HTR-8/SVneo (cell line): ENCODE measurements at places on chromosomes 2 and 18.

- DNase-seq = no peak
These were observed 396.0 kb upstream of the ATP5MC3 start for GRCh38 chr2:175577368-175577970.

DNA sequence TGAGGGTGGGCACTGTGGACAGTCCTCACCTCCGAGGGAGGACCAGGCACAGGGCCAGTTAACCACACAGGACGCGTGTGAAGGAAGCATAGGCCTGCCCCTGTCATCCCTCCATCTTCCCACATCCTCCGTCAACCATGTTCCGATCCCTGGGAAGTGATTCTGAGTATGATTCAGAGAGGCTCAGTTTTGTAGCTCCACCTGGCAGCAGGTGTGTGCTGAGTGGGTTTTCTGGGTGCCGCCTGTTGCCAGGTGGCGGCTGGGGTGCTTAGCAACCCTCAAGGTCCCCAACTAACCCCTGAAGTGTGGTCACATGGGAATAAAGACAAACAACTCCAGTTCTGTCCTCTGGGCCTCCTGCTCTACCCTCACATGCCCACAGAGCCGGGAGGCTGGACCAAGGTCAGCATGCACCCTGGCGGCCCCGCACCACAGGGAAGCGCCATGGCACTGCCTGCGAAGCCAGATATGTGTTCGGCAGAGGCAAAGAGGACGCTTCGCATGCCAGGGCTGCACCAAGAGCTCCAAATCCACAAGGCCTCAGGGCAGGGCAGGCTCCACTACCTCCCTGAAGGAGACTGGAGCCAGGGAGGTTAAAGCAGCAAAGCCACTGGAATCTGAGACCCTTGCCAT lies 60.0 kb downstream of the ADCY3 start:
- DNase-seq = no peak

DNA sequence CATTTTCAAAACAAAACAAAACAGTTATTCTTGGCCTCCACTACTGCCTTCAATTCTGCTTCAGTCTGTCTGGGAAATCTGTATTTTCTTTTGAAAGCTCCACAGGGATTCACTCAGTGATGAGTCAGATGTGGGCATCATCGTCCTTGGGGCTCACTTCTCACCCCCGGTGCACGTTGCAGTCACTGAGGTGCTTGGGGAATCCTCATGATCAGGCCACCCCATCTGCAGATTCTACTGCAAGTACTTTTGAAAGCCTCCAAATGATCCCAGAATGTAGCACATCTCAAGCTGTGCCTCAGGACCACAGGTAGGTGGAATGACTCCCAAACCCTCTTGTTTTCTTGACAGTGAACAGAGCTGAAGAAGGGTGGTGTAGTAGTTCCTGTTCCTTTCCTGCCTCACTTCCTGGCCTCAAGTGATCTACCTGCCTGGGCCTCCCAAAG lies 34.3 kb downstream of the LPIN2 start:
- DNase-seq = peak; percentile 25

DNA sequence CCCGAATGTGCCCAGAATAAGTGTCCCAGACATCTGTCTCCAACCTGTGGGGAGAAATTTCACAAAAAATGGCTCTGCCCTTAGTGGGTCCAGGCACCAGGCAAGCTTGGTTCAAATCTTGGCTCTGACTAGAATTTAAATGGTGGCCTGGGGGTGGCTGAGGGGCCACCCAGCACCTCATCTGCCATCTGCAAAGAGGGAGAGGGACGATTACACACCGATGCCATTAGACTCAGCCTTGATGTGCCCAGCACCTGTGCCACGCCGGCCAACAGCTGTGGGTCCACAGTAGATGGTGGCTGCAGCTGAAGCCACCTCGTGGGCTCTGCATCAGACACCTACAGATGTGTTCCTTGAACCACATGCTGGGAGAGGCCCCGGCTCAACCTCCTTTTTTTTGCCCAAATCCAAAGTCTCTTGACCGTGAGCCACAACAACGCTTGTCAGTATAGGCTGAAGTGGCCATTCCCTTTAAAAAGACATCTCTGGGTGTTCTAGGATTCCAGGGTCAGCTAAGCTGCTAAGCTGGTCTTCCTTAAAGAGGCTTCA lies 222.0 kb upstream of the RAB6C start:
- no peak for DNase-seq

GRCh38 chr2:47558116-47558767 lies 155.3 kb downstream of the MSH2 start:
- DNase-seq = no peak

DNA sequence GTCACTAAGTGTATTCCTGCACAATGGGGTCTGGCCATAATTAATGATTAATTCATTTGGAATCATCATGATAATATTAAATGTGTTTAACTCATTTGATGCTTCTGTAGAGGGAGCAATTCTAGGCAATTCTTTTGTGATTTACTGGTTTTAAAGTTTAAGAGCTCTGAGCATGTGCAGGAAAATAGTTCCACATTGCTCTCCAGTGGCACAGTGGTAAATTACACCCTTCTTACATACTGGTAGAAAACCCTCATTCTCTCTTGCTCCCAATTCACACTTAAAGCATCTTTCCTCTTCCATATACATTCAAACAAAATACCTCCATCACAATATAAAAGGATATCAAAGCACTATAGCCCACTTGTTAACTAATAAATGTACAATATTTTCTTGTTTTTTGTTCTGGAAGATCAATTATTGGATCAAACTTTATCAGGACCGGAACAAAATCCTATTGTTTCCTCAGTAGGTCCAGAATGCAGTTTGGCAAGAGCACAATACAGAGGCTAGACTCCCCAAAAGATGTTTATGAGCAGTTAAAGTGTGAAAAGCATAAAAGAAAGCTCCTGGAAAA lies 844.3 kb downstream of the MBD2 start:
- DNase-seq = no peak

- DNase-seq = no peak
These were observed 232.1 kb upstream of the TRIB2 start for GRCh38 chr2:12484536-12485115.

DNA sequence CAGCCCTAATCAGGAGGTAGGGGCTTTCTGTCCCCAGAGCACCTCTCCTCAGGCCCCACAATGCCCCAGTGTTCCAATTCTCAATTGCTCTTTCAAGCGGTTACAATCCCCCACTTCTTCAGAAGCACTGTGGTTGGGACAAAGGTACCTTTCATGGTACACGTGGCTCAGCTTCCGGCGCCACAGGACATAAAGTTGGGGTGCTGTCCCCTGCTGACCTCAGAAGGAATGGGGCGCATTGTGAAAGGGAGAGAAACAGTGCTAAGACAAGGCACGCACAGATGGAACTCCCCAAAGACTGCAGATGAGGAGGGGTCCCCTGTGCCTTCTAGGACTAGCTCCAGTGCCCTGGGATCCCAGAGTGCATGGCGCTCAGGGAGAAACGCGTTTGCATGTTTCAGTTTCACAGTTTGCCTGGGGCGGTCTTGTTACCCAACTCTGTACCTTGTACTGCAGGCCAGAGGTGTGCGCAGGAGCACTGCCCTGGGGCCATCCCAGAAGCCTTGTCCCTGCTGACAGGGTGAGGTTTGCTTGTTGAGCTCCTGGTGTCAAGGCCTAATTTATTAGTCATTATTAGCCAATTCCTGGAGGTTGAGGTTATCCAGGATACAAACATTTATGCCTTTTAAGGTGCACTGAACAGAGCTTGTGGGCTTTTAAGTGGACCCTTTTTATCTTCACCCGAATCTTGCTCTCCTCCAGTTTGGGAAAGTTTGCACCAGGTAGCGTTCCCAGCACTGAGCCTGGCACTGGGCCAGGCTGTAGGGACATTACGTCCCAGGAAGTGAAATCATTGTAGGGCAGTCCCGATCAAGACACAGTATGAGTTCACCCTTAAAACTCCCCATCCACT lies 7.6 kb downstream of the CNDP1 start:
- DNase-seq = no peak

GRCh38 chr2:200625958-200626363 lies 40.1 kb downstream of the AOX1 start:
- no peak for DNase-seq

DNA sequence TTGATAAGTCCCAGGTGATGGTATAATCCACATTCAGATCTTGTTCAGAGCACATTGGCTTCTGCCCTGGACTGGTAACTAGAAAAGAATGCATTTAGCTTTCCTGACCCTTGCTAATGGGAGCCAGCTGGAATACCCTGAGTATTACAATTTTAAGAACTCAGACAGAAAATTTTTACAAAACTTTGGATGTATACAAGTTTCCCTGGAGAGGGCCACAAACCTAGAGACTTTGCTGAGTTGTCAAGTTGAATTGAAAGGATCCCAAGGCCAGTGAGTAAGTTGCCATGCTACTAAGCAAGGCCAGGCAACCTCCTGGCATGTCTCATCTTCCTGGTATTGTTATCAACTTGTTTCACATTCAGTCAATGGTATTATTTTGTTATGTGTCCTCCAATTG lies 20.0 kb upstream of the NABP1 start:
- no peak for DNase-seq

DNA sequence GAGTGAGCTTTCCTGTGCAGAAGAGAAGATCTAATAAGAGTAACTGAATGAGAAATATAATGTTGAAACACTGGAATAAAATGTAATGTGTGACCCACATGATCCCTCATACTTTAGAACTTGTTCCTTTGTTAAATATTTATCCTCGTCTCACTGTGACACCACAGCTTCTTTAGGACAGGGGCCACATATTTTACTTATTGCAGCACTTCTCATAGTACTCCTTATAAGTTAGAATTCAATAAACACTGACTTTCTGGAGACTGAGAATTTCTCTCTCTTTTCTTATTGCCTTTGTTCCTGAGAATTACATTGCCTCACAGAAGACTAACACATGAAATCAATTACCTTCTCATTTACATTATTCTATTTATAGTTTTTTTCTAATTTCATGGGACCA lies 1234.6 kb upstream of the CHAC2 start:
- no peak for DNase-seq

DNA sequence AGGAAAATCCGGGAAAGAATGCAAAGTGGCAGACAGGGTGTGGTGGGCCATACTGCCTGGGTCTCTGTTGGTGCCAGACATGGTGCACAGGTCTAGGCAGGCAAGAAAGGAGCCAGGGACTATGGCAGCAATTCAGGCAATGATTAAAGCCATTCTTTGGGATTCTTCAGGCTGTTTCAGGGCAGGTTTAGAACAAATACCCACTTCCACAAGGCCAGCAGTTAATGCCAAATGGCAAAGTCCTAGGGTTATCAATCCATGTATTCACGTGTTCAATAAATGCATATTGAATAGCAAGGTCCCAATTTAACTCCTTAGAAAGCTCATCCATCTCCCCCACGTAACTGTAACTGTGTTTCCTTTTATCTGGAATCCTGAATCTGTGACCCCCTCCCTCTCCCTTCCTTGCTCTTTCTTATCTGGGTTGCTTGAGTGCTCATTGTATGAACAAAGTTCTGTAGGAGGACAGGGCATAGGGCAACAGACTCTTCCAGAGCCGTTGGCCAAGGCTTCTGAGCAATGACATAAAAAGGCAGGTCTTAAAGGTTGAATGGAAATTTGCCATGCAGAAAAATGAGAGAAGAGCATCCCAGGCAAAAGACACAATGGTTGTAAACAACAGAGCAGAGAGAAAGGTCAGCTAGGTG lies 146.8 kb upstream of the KLHL29 start:
- no peak for DNase-seq

GRCh38 chr2:150607390-150607811 lies 119.9 kb upstream of the RND3 start:
- no peak for DNase-seq

- no peak for DNase-seq
These were observed 45.7 kb downstream of the MAP3K2 start for GRCh38 chr2:127342101-127342500.

- no peak for DNase-seq
These were observed 11.2 kb downstream of the CASP10 start for GRCh38 chr2:201194097-201194496.

DNA sequence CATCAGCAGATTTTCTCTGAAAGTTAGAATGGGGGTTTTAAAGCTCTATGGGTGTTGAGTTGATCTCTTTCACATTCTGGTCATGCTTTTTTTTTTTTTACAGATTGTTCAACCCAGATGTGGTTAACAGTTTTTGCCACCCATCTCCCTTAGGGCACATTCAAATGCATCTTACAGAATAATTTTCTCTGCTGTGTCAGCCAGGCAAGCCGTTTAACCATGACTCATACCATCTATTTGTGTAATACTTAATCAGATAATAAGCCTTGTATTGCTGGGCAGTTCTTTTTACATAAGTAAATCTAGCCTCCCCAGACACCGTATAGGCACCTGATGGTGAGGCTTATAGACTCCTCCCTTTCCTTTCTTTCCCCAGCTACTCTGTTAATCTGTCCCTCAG lies 62.0 kb downstream of the TGIF1 start:
- peak; percentile 56 for DNase-seq

GRCh38 chr2:239269173-239269885 lies 131.5 kb downstream of the HDAC4 start:
- DNase-seq = no peak
